Aorta (tissue), 5 donors: ENCODE measurements at places on chromosomes 2 and 18. TPM values are rescaled to one million over a fixed set of nuclear protein-coding genes. Genes with fewer than 3 reads are reported as not detected.

HOXD13 gene
- total RNA-seq, result not detected

UGT1A6 gene
- total RNA-seq, result not detected

TMEFF2 gene
- total RNA-seq, result not detected

SERPINB3 gene
- not detected for total RNA-seq

DNA sequence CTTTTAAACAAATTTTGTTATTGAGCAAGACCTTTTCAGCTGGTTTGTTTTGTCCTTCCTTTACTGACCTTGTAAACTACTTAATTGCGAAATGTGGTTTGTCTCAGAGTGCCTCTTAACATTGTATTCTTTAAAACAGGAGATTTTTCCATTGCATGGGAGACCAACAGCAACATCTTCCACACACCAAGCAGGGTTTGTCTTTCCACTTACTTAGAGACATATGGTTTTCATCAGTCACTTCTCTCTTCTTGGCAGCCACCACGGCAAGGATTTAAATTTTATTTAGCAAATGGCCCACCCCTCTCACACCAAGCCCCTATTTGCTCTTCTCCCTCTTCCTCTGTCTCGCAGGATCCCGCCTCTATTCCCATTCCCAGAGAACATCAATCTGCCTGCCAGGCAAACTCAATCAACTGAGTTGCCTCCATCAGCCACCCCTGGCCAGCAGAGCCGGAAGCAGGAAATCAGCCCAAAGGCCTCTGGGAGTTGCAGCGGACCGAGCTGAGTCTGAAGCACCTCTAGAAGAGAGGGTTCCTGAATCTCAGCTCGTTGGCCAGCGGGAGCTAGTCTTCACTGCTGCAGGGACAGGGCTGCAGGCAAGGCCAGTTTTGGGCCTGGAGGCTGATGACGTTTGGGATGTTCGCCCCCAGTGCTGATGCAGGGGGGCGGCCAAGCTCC is 11.3 kb upstream of the CIB4 start:
- DNase-seq, result no peak

DNA sequence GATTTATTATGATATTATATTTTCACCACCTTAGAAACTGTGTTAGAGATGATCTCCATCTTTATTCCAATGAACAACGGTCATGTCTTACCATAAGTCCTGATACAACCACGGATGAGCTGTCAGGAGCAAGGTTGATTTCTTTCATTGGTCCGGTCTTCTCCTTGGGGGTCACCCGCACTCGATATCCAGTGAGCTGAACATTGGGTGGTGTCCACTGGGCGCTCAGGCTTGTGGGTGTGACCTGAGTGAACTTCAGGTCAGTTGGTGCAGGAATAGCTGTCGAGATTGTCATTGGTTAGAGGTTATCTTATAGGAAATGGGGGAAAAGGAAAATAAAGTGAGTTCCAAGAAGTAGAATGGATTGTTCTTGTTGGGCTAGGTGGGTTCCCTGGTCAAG is 56.8 kb downstream of the FN1 start:
- DNase-seq, result no peak
